ENCODE measurements at places on chromosomes 5 and 9. TPM values are rescaled to one million over a fixed set of nuclear protein-coding genes. Genes with fewer than 3 reads are reported as not detected.

- DNase-seq = no peak
Observed at GRCh38 chr9:14671377-14671776, 21.9 kb downstream of the ZDHHC21 start.

- no peak for DNase-seq
Observed at GRCh38 chr5:170426149-170426767, 37.1 kb upstream of the KCNMB1 start.

DNA sequence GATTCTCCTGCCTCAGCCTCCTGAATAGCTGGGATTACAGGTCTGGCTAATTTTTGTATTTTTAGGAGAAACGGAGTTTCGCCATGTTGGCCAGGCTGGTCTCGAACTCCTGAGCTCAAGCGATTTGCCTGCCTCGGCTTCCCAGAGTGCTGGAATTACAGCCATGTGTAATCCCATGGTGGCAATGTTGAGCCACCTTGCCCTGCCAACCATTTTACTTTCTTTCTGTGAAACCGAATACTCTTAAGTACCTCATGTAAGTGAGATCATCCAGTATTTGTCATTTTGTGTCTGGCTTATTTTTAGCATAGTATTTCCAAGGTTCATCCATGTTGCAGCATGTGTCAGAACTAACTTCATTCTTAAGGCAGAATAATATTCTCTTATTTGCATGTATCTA lies 8.2 kb downstream of the PRRC2B start:
- no peak for DNase-seq

- no peak for DNase-seq
Observed at GRCh38 chr5:141040093-141040770, 10.9 kb upstream of the PCDHB1 start.

DNA sequence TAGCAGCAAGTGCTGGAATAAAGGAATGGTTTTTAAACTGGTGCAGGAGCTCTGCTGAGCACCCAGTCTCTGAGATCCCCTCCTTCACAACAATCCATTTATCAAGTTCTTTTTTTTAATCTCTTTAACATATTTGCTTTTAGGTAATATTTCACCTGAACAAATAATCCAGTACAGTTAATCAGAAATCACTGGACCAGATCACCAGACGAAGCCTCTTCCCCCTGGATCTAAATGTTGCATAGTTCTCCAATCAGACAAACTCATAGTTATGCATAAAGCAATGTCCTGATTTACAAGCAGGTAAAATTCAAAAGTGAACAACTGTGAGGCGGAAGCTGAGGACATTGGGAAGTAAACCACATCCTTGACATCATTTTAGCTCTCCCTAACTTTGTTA lies 657.7 kb upstream of the RORB start:
- DNase-seq = no peak

DNA sequence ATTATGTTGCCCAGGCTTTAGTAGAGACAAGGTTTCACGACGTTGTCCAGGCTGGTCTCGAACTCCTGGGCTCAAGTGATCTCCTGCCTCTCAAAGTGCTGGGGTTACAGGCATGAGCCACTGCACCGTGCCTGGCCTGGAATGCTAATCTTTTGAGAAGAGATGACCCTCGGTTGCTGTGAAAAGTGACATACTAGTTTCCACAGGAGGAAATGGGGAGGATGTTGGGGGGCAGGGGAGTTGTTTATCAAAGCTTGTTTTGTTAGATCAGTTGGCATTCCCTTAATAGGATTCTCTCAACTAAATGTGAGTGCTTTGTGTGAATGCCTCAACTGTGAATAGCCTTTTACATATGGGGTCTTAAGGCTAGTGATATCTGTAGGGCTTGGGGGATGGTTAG lies 16.4 kb upstream of the MATR3 start:
- no peak for DNase-seq

DNA sequence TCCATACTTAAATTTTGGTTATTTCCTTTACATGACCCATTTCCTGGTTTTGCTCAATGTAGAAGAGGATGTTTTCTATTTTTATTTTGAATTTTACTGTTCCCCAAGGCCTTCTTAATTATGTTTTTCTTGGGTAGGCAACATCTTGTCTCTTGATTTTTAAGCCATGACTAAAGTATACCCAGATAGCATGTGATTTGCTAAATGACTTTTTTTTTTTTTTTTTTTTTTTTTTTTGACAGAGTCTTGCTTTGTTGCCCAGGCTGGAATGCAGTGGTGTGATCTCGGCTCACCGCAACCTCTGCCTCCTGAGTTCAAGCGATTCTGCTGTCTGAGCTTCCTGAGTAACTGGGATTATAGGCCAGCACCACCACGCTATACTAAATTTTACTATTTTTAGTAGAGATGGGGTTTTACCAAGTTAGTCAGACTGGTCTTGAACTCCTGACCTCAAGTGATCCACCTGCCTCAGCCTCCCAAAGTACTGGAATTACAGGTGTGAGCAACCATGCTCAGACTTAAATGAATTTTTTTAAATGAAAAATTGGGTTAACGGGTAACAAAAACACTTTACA lies 198.6 kb upstream of the DAB2 start:
- DNase-seq = no peak

DNA sequence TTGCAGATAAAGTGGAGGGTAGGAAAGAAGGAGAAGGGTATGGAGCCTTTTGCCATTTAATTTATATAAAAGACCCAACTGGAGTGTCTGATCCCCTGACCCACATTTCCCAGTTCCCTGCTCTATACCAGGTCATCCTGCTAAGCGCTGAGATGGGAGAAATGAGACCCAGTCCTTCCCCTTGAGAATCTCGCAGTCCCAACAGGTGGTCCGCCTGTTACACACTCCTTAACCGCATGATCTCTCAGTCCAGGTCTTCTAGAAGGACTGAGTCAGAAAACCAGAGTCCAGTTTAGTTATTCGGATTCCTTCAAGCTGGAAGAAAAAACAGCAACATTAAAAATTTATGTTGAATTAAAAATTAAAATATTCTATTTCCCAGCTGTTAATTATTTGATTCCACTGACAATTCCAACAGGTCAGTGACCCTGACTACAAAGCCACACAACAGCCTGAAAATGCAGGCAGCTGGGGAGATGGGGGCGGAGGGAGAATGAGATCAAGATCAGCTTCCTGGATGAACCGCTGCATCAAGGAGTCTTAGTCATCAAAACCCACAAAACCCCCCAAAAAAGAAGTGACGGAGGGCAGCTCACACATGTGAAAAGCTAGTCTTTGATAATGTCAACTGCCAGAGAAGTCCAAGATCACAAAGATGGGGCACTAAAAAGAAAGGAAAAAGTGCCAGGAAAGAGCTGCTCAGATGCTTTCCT lies 44.0 kb downstream of the GGTA1 start:
- DNase-seq = peak; percentile 77

- no peak for DNase-seq
Observed at GRCh38 chr9:134336924-134337323, 10.7 kb downstream of the RXRA start.

DNA sequence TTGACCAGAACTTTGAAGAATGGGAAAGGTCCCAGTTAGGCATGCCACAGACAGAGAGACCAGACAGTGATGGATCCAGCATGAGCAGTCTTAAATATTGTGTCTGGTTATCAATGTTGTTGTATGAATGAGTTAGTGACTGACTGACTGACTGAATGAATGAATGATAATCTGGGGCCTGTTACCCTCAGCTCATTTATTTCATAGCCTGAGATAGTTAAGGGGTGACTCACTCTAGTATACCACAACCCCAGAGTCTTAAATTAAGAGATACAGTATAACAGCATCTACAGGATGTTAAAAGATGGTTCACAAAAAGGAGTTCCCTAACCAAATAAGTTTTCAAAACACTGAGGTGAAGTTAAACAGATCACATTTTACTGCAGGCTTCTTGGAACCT lies 133.5 kb downstream of the SGCD start:
- no peak for DNase-seq

- no peak for DNase-seq
Observed at GRCh38 chr9:18393340-18394130, 80.4 kb upstream of the ADAMTSL1 start.

DNA sequence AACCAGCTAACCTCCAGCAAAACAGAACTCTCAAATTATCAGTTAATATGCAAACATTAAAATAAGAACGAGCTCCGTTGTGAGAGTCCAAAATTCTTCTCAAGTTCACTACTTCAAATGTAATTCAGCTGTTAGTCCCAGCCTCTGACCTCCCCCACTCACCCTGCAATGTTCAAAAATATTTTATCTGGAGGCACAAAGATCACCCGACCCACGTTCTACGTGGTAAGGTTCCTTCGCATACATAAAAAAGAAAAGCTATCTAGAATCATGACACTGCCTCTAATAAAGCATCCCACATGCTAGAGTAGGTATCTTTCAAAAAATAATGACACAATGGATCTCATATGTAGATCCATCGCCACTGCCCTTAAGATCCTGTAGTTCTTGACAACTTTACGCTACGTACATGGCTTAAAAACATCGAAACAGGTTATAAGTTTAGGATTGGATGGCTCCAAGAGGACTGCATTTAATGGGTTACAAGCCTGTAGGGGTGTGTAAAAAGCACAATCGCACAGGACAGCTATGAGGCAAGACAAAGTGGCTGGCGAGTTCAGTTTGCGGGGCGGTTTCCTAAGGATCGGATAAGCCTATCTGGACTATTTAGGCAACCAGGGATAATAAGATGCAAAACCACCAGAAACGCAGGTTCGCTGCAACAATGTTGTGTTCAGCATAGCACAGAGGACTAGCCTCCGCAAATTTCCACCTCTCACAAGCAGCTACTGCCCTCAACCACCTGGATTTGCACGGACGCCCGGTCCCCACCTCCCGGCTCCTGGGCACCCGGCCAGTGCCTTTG lies 969 bp downstream of the CLK4 start:
- DNase-seq = peak; percentile 63

DNA sequence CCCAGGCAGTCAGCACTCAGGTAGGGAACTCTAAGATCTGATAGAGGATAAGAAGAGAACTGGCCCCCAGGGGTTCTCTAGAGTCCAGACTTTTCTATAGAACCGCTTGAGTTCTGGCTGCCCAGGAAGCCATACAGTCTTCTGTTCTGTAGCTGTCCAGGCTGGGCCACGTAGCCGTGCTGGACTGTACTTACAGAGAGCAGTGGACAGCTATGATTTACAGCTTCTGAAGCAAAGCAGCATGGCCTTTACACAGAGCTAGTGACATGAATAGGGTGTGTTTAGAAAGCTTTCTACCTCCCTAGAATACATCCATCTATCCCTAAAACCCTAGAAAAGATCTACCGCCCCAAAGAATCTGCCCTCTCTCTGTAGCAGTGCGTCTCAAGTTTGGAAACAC lies 57.2 kb downstream of the ACO1 start:
- DNase-seq = no peak

- DNase-seq = no peak
Observed at GRCh38 chr5:68272289-68272688, 56.7 kb downstream of the PIK3R1 start.

GRCh38 chr5:139747583-139748504 lies 47.8 kb upstream of the PSD2 start:
- DNase-seq = peak; percentile 77

- DNase-seq = no peak
Observed at GRCh38 chr5:91229031-91229727, 153.9 kb downstream of the ARRDC3 start.

- DNase-seq = no peak
Observed at GRCh38 chr9:119179701-119180100, 189.5 kb downstream of the BRINP1 start.

- no peak for DNase-seq
Observed at GRCh38 chr5:102582696-102583095, 83.9 kb upstream of the SLCO6A1 start.

DNA sequence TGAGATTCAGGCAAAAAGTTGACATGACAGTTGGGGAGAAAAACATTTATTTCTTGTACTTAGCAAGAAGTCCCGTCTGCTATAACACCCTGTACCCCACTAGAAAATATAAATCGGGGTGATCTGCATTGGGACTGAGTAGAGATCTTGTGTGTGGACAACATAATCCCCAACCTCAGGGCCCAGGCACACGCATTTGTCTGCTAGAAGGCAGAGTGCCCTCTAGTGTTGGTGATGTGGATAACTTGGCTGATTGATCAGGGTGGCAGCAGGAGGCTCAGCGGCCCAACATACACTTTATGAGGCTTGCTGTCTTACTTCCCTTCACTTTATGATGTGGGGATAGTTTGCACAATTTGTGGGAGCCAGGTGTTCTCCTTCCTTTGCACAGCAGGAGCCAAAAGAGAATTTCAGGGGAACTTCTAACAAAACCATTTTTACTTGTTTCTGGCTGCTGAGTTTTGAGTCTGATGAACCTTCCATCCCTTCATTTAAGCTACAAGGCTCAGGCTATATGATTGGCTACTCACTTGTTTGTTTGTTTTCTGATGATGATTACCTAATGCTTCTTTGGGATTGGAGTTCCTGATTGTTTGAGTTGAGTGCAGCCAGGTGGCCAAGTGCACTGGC lies 263.2 kb downstream of the DMAC1 start:
- peak; percentile 84 for DNase-seq

- no peak for DNase-seq
Observed at GRCh38 chr5:43154469-43154868, 33.8 kb downstream of the ZNF131 start.

GRCh38 chr9:105118636-105119035 lies 125.8 kb upstream of the SLC44A1 start:
- DNase-seq = peak; percentile 47

- no peak for DNase-seq
Observed at GRCh38 chr5:119070578-119070827, 384 bp upstream of the DMXL1 start.

GRCh38 chr5:122408592-122409224 lies 96.7 kb downstream of the SNCAIP start:
- DNase-seq = no peak

GRCh38 chr5:118981783-118982182 lies 6.6 kb downstream of the DTWD2 start:
- no peak for DNase-seq

MYORG gene
- total RNA-seq = 1.4 TPM

INSL6 gene
- not detected for total RNA-seq

AIF1L gene
- total RNA-seq = 0.72 TPM

FAM200C gene
- total RNA-seq = 1.4 TPM

AGXT2 gene
- not detected for total RNA-seq

GTF2H2 gene
- total RNA-seq = 37.2 TPM

C5orf63 gene
- 5.7 TPM for total RNA-seq

SLC1A1 gene
- not detected for total RNA-seq

FOXD1 gene
- 0.09 TPM for total RNA-seq

ADAMTS6 gene
- 0.89 TPM for total RNA-seq

ACSL6 gene
- 36.9 TPM for total RNA-seq

CNTNAP3 gene
- total RNA-seq = not detected

AQP7 gene
- not detected for total RNA-seq

CCDC183 gene
- 0.14 TPM for total RNA-seq

TXNDC8 gene
- not detected for total RNA-seq

DPYSL3 gene
- 0.14 TPM for total RNA-seq

TNC gene
- 0.98 TPM for total RNA-seq

ZNF366 gene
- total RNA-seq = not detected

NIPAL4 gene
- 2.2 TPM for total RNA-seq

Measured in activated CD4-positive, alpha-beta T cell treated with anti-CD3 and anti-CD28 coated beads, Interleukin-2, amount 10 ng/mL, durations not matched to agents 24 days and 14 days (primary cell).